ENCODE measurements at places on chromosomes 2 and 18. TPM values are rescaled to one million over a fixed set of nuclear protein-coding genes. Genes with fewer than 3 reads are reported as not detected.

The DSG2 gene
- 102 TPM for total RNA-seq

The CFAP221 gene
- total RNA-seq, result not detected

The PXDN gene
- 893 TPM for total RNA-seq

The TUBB8B gene
- total RNA-seq, result not detected

The NGEF gene
- 3.4 TPM for total RNA-seq

The KLHL41 gene
- total RNA-seq, result 0.30 TPM
